ENCODE measurements at places on chromosomes 3 and 15.

GRCh38 chr3:100852840-100853239 lies 140.4 kb downstream of the ABI3BP start:
- DNase-seq: no peak

DNA sequence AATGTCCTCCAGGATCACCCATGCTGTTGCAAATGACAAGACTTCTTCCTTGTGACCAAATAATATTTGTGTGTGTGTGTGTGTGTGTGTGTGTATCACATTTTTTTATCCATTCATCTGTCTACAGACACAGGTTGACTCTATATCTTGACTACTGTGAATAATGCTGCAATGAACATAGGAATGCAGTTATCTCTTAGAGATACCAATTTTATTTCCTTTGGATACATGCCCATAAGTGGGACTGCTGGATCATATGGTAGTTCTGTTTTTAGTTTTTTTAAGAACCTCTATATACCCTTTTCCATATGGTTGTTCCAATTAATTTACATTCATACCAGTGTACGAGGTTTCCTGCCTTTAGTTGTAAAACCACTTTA lies 41.7 kb downstream of the GPR176 start:
- no peak for DNase-seq

- DNase-seq: no peak
Observed at GRCh38 chr3:98003306-98003969, 31.2 kb upstream of the RIOX2 start.

- DNase-seq: no peak
Observed at GRCh38 chr3:184140436-184140835, 5.3 kb downstream of the EIF2B5 start.

DNA sequence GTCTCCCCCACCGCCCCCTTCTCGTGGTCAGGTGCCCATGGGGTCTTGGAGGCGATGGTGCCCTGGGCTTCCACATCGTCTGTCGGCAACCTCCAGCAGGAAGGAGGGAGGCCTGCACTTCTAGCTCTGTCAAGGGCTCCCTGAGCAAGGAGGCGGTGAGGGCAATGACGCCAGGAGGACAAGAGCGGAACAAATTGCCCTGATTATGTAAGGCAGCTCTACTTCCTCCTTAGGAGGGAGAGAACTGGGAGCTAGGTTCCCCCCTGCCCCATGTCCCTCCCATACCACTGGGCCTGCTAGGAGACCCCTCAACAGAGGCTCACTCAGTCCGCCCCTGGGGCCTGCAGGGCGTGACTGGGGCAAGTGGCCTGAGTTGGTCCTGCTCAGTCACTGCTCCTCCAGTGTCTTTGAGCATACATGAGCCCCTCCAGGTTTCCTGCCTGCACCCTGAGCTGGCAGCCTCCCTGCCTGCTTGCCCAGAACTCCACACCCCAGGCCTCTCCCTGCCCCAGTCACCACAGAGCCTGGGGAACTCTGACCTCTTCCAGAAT lies 56.1 kb downstream of the CACNA2D2 start:
- no peak for DNase-seq

- no peak for DNase-seq
Observed at GRCh38 chr15:25900901-25901300, 37.8 kb upstream of the ATP10A start.

- no peak for DNase-seq
Observed at GRCh38 chr15:57751177-57751800, 44.8 kb downstream of the POLR2M start.

DNA sequence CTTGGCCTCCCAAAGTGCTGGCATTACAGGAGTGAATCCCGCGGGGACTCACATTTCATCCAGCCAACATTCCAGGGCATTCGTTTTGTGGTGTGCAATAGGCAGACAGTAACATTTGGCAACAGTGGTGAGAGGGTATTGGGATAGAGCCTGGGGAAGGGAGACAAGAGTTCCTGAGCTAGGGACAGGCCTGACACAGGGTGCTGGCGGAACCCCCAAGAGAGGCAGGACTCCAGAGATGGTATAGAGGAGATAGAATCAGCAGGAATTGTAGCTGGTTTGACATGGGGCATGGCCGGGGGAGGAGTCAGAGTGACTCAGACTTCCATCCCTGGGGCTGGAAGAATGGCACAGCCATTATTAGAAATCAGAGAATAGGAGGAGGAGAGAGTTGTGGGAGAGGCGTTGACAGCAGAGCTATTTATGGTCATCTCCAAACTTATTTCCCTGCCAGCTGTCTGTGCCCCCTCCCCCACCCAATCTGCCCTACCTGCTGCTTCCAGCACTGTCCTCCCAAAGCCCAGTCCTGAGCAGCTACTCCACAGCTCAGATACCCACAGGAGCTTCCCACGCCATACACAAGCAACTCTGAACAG lies 4.4 kb upstream of the IDH2 start:
- DNase-seq: no peak

- DNase-seq: no peak
Observed at GRCh38 chr3:168956076-168956475, 707.4 kb downstream of the MECOM start.

GRCh38 chr3:46312991-46313390 lies 40.9 kb upstream of the CCR2 start:
- DNase-seq: no peak

DNA sequence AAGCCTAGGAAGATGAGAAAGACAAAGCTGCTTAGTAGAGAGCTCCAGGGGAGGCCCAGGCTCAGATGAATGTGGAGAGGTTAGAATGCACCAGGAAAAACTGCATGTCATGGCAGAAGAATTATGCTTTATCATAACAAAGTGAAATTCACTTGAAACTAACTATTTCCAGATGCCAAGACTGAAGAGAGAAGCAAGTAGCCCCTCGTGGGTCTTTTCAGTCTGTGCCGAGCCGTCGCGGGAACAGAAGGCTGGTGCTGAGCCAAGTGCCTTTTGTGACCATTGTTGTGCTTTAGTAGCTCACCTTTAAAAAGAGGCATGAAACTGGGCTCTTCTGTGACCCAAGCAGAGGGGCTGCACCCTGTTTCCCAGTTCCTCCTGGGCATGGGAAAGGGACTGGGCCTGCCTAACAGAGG lies 73.2 kb downstream of the CHDH start:
- no peak for DNase-seq

DNA sequence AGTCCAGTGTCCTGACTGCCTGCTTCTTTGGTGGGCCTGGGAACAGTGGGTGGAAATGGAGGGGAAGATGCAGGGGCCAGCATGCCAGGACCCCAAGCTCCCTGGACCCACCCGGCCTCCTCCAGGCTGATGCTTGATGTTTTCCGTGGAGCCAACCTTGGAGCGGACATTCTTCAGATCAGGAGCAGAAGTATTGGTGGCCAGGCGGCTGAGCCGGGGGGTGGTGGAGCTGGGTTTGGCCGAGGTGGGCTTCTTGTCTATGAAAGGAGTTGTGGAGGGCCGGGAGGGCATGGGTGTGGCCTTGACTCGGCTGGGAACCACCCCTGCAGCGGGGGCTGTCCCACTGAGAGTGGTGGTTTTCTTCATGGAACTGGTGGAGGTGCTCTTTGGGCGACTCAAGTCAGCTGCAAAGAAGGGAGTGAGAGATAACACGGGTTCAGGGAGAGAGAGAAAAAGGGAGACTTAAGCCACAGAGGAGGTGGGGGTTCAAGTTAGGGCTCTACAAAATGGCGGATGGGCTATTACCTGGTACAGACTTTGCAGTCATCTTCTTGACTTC lies 67.8 kb downstream of the DHX30 start:
- peak; percentile 38 for DNase-seq

- no peak for DNase-seq
Observed at GRCh38 chr15:89130201-89130600, 41.9 kb downstream of the ABHD2 start.

GRCh38 chr15:84731774-84732173 lies 15.8 kb upstream of the SEC11A start:
- DNase-seq: no peak

DNA sequence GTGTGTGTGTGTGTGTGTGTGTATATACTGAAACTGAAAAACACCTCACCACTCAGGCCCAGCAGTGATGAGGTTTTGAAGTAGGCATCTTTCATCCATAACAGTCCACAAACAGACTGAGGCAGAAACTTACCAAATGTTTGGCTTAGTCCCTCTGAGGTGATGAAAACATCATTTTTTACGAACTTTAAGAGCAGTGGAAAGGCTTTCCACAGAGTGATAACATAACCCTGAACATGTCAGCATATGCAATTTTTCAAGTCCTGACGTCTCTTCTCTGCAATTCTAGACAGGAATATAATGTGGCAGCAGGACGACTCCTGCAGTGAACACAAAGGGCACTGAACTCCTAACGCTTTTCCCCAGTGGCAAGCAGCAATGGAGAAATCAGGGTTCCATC lies 247.0 kb upstream of the THBS1 start:
- DNase-seq: no peak

DNA sequence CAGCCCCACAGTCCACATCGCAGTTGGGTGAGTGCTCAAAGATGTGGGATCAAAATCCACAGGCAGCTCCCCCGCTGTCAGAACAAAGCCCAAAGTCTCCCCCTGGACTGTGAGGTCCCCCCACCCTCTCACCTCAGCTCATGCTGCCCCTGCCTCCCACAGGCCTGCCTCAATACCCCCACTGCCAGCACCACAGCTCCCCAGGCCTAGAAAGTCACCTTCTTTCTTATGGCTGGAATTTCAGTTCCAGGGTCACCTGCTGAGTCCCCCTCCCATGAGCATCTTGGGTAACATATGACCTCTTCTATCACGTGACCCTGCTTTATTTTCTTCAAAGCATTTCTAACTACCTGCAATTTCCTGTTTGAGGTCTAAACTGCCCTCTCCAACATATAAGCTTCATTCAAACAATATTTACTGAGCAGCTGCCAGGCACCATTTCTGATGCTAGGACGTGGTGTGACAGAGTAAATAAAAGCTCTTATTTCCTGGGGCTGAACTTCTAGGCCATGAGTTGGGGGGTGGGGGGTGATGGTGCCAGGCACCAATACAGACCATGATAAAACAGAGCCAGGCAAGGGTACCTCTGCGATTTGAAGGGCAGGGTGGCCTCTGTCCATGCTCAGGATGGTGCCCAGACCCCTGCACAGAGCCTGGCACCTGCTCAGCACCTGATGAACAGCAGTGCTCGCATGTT lies 2.4 kb upstream of the TMEM89 start:
- DNase-seq: no peak

GRCh38 chr15:100726421-100727190 lies 124.2 kb downstream of the ASB7 start:
- DNase-seq: no peak

- DNase-seq: no peak
Observed at GRCh38 chr3:106688464-106688863, 688.8 kb upstream of the CCDC54 start.

DNA sequence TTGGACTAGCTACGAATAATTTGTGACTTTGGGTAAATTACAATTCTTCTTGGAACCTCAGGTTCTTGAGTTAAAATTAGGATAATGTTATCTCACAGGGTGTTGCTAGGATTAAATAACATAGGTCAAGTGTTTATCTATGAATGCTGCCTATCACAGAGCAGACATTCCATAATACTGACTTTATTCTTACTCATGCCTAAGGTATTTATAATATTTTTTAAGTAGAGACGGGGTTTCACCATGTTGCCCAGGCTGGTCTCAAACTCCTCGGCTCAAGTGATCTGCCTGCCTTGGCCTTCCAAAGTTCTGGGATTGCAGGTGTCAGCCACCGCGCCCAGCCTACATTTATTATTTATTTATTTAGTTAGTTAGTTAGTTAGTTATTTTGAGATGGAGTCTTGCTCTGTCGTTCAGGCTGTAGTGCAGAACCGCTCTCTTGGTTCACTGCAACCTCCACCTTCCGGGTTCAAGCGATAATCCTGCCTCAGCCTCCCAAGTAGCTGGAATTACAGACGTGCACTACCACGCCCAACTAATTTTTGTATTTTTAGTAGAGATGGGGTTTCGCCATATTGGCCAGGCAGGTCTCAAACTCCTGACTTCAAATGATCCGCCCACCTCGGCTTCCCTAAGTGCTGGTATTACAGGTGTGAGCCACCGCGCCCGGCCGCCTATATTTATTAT lies 741 bp upstream of the ZNF106 start:
- DNase-seq: no peak

GRCh38 chr3:49017229-49017970 lies 980 bp downstream of the DALRD3 start:
- DNase-seq: no peak

DNA sequence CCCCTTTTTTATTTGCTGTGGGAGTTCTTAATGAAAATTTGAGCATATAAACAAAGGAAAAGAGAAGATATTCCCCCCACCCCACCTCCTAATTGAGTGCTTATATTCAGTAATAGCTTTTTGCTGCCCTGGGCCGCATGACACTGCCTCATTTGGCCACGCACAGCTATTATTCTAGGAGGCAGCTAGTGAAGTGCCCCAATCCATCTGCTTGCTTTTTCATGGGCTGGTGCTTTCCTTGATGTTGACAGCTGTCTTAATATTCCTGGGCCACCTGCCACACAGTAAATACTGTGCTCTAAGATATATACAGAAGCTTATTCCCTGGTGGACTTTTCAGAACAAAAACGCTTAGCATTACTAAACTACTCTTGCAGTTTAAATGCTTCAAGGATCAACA lies 3.8 kb upstream of the CRYBG3 start:
- DNase-seq: no peak

GRCh38 chr15:46671336-46671735 lies 1036.5 kb downstream of the SQOR start:
- no peak for DNase-seq

DNA sequence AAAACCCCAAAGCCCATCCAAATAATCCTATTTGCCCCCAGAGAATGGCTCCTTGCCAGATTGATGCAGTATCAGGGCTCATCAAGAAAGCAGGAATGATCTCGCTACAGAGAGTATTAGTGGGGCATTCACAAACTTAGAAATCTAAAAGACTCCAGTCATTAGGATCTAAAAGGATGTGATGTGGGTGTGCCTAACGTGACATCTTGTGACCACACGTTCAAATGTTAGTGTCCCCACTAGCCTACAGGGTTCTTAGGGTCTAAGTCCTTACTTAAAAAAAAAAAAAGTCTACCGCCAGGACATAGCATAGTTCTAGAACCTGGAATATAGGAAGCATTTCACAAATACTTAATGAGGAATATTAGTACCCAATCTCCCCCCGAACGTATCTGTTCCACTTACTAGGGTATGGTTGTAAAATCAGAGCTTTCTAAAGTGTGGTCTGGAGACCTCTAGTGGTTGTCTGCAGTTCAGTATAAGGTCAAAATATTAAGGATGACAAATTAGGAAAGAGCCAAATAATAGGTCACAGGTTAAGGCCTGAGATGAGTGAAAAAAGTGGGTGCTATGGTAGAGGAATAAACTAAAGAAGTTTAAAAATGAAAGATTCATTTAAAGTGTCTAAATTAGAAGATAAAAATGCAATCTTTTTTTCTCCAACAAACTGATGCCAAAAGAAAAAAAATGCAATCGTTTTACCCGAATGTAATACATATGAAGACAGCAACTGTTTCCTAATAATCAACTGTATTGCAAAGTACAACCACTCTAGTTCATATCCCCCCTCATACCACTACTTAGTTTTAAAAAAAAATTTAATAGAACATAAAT lies 4.2 kb upstream of the CHRM5 start:
- DNase-seq: no peak

DNA sequence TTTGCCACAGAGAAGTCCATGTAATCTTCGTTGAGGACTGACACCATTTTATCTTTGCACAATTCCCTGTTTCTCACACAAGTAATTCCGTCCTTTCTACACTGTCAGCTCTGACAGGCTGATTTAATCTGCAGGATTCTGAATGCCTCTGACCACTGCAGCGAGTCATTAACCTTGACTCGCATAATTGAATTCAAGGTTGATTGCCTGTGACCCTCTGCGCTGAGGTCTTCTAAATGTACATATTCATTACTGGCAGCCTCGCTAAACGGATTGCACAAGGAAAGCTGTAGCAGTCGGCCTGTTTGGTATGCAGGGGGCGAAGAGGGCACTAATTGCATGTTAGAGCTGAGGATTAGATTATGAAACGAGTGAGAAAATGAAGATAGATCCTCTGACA lies 147.8 kb downstream of the SHOX2 start:
- DNase-seq: no peak

- no peak for DNase-seq
Observed at GRCh38 chr3:151075869-151076562, 9.4 kb upstream of the MED12L start.
